ENCODE measurements at places on chromosomes 3 and 15.

DNA sequence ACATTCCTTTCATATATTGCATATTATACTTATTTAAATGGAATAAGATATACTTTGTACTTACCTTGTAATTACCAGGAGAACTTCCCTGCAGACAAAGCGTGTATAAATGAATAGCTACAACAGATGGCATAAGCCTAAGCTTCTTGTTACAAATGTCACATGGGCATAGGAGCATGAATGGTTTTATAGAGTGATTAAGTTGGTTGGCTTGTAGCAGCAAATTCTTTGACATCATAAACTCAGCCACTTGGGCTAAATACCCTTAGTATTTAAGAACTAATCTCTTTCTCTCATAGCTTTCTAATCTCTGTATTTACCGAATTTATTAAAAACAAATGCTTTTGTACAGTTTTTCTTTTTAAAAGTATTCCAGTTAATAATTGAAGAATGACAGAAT, at the start of gene UBAP1L:
TSS of gene UBAP1L (minus strand) at position 115 of the 400 bp plus-strand sequence. CDS start 8,985 bp downstream, outside the sequence.
- no peak for DNase-seq

DNA sequence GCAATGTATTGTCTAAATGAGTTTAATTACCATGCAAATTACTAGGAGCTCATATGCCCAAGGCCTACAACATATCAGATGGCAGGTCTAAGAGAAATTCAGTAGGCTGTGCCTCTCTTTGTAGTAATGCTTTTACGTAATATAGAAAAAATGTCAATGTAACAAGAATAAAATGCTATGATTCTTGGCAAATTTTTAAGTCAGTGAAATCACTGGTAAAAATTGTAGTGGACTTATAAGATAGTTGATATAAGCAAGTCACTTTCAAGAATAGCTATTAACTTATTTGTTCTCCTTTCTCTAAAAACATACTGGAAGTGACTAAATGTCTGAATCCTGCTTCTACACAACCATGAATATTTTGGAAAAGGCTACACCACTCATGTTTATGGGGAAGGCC, 707.8 kb downstream of the TUSC7 start:
- no peak for DNase-seq

DNA sequence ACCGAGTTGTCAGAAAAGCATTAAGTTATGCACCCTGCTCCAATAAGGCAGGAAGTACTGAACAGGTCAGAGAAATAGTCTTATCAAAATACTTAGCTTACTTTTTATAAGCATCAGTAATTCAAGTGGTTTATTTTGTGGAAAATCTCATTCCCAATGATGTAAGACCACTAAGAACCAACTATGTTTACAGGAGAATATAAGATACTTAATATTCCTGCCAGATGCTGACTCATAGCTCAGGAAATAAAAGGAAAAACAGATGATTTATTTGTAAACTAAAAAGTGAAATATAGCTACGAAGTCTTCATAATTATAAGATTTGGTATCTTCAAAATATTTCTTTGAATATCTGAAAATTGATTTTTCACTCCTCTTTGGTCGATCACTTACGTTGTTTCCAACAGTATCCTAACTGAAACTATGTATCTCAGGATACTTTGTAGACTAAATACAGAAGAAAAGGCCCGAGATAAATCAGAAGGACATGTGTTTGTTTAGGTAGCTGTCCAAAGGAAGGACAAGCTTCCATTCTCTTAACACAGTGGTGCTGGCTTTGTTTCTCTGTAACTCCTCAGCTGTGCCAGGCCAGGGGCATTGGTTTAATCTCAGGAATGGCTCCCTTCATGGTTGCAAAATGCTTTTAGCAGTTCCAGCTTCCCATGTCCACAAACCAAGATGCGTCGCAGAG, 295.8 kb downstream of the GBE1 start:
- DNase-seq = no peak

DNA sequence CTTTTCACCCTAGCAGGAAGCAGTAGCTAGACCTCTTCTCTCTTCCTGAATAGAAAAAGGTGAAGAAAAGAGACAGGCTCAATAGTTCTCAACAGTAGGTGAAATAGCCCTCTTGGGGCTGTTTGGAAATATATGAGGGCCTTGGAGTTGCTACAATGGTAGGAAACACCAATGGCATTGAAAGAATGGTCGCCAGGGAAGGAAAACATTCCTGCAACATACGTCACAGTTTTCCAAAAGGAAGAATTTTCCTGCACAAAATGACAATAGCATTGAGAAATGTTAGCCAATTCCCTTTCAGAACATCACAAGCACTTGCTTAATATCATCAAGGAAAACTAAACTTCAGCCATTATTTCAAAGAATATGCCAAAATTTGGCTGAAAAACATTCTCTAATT, 484.5 kb downstream of the IGSF11 start:
- DNase-seq = no peak

- no peak for DNase-seq
Observed at GRCh38 chr15:70098461-70099166, 897 bp upstream of the TLE3 start.

- DNase-seq = no peak
Observed at GRCh38 chr3:49009396-49009795, 2.2 kb downstream of the WDR6 start.

GRCh38 chr3:148532326-148532725, 165.4 kb upstream of the AGTR1 start:
- DNase-seq = no peak

DNA sequence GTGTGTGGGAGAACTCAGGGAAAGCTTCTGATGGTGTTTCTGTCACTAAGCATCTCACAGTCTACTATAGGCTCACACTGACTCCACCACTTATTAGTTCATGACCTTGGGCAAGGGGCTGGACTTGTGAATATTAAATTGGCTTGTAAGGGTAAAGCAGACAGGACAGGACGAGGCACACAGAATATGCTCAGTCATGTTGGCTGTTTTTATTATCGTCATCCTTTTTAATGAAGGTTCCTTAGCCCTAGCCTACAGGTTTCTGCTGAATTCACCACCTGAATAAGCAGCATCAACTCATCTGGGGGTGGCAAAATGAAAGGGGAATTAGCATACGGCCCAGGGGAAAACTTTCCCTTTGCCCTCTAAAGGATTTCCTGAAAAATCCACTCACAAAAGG, 39.6 kb upstream of the LIPC start:
- DNase-seq = no peak

DNA sequence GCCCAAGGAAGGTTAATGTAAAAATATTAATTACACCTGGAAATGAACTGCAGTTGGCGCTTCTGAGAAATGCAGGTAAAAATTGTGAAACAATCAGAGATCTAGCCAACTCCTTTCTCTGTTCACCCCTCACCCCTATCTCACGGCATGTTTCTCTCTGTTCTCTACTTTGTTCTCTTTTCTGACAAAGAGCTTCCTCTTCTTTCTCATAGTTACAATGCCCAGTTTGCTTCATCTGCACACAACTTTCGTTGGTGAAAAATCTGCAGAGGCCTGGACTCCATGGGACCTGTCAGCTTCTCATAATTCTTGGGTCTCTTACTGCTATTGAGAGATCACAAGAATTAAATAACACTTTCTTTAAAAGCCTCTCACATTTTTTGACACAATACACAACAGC, 212.9 kb upstream of the LRRN1 start:
- no peak for DNase-seq

GRCh38 chr3:67678665-67679064, 24.3 kb upstream of the SUCLG2 start:
- no peak for DNase-seq

DNA sequence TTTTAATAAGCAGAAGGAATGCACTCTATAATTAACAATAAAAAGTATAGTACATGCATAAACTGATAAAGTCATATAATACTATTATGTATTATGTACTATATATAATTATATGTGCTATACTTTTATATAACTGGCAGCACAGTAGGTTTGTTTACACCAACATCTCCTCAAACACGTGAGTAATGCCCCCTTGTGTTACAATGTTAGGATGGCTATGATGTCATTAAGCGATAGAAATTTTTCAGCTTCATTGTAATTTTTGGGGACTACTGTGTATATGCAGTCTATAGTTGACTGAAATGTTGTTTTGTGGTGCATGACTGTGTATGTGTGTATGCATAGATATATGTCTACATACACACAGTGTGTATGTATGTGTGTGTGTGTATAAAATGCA, 100.6 kb downstream of the SLMAP start:
- DNase-seq = no peak

DNA sequence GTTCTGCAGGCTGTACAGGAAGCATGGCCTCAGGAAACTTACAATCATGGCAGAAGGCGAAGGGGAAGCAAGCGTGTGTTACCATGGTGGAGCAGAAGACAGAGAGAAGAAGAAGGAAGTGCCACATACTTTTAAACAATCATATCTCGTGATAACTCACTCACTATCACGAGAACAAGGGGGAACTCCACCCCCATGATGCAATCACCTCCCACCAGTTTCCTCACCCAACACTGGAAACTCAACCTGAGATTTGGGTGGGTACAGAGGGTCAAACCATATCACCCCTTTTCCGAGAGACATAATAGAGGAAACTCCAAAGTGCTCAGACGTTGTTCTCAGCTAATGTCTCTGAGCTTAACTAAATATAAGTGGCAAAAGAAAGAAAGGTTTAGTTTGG, 186.3 kb upstream of the MME start:
- DNase-seq = no peak

- no peak for DNase-seq
Observed at GRCh38 chr15:52288986-52289385, 6.6 kb downstream of the MYO5C start.

- DNase-seq = no peak
Observed at GRCh38 chr3:110393941-110394340, 677.7 kb upstream of the NECTIN3 start.

GRCh38 chr3:189233225-189233858, 61.6 kb downstream of the TPRG1 start:
- DNase-seq = no peak

DNA sequence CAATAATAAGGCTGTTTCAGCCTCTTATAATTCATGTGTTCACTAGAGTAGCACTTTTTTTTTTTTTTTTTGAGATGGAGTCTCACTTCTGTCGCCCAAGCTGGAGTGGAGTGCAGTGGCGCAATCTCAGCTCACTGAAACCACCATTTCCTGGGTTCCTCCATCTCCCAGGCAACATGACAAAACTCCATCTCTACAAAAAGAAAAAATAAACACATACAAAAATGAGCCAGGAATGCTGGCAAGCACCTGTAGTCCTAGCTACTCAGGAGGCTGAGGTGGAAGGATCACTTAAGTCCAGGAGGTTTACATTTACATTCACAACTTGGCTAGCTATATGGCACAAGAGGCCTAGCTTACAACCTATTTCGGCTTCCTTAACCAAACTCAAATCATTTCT, 6.8 kb downstream of the USP4 start:
- DNase-seq = no peak

DNA sequence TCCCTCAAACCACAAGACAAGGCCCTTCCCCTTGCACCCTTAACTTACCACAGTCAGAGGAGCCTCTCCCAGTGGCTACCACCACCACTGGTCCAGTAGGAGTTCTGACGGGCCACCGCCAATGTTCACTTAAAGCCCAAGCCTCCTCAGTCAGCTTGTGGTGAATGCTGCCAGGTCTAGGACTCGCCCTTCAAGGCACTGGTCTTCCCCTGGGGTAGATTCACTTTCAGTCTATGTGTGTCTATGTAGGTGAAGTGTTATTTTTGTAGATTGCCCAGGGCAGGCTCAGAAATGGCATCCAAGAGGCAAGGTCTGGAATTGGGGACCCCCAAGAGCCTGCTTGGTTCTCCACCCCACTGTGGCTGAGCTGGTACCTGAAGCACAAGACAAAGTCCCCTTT, 15.4 kb upstream of the CASR start:
- DNase-seq = no peak

DNA sequence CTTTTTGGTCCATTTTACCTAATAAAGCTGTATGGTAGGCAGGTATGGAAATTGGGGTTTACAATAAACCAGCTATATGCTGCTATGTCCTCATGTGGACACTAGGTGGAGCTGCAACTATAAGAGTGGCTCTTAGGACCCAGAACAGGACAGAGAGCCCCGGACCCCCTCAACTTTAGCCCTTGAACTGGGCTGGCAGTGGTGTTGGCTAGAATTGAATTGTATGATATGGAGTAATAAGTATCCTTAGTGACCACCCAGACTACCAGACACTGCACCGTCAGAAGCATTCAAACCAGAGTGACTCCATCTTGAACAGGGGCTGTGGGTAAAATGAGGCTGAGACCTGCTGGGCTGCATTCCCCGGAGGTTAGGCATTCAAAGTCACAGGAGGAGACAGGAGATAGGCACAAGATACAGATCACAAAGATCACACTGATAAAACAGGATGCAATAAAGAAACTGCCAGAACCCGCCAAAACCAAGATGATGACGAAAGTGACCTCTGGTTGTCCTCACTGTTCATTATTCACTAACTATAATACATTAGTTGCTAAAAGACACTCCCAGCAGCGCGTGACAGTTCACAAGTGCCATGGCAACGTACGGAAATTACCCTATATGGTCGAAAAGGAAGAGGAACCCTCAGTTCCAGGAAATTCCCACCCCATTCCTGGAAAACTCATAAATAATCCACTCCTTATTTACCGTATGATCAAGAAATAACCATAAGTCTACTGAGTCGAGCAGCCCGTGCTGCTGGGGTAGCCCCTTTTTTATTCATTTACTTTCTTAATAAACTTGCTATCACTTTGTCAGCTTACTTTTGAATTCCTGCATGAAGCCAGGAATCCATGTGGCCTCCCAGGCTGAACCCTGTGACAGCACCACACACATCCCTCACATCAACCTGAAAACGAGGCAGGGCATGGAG, 68.7 kb upstream of the BLM start:
- DNase-seq = peak; percentile 19

- DNase-seq = no peak
Observed at GRCh38 chr3:116947809-116948208, 238.2 kb downstream of the TUSC7 start.

GRCh38 chr3:71906976-71907375, 122.0 kb upstream of the PROK2 start:
- no peak for DNase-seq

- DNase-seq = no peak
Observed at GRCh38 chr15:36682101-36682500, 102.7 kb downstream of the CDIN1 start.

- DNase-seq = no peak
Observed at GRCh38 chr3:173977747-173978146, 580.2 kb downstream of the NLGN1 start.

- DNase-seq = no peak
Observed at GRCh38 chr3:96000966-96001365, 813.4 kb upstream of the EPHA6 start.

Data from esophagus squamous epithelium (tissue), 5 donors.